B cell (primary cell): ENCODE measurements at places on chromosomes 11 and 22. TPM values are rescaled to one million over a fixed set of nuclear protein-coding genes. Genes with fewer than 3 reads are reported as not detected.

Gene C11orf97
- not detected in 2 replicates for total RNA-seq

Gene CREB3L1
- total RNA-seq, result not detected in 2 replicates

Gene MAPK1
- 145 and 155 TPM in 2 replicates for total RNA-seq

DNA sequence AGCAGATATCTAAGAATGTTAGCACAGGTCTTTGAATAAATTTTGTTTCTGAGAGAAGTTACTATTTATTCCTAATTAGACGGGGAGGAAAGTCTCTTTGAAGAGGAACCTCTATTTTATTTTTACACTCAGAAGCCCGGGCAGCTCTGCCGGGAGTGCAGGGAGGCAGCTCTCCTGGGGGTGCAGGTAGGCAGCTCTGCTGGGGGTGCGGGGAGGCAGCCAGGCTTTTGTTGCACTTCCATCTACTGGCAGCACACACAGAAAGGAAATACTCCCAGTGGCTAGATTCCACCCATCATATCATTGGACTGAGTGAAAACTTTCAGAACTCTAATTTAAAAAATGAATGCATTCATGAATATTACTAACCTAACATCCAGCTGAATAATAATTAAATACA is 24.6 kb downstream of the OR10A6 start:
- H3K4me1 ChIP-seq, result no peaks in the 10 kb centered on the region
- no peak overlapping the region for H3K27ac ChIP-seq
- H3K36me3 ChIP-seq, result no peaks in the 10 kb centered on the region
- no peak overlapping the region for H3K4me3 ChIP-seq

- H3K4me3 ChIP-seq, result peak overlapping the region; percentile 18
- no peaks in the 10 kb centered on the region for H3K27me3 ChIP-seq
- peaks cover 3% of the 10 kb centered on the region for H3K36me3 ChIP-seq
Observed at GRCh38 chr22:36358533-36359469, 29.0 kb downstream of the MYH9 start.

DNA sequence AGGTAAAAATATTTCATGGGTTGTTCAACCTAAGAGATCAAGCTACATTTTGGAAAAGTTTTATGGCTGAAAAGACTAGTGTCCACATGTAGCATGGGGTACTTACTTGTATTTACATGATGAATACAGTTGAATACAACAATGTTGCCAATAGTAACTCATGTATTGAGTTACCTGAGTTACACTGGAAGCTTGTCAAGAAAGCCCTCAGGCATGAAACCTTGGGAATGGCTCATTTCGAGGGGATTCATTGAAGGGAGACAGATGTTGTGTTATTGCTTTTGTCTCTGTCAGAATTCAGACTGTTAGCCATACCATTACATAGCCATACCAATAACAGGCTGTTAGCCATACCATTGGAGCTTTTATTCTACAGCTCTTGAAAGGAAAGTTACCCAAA is 9.2 kb downstream of the OR51F2 start:
- H3K27ac ChIP-seq, result no peak overlapping the region
- no peaks in the 10 kb centered on the region for H3K4me1 ChIP-seq
- H3K36me3 ChIP-seq, result no peaks in the 10 kb centered on the region
- DNase-seq, result no peak
- H3K4me3 ChIP-seq, result no peak overlapping the region
- no peaks in the 10 kb centered on the region for H3K27me3 ChIP-seq

DNA sequence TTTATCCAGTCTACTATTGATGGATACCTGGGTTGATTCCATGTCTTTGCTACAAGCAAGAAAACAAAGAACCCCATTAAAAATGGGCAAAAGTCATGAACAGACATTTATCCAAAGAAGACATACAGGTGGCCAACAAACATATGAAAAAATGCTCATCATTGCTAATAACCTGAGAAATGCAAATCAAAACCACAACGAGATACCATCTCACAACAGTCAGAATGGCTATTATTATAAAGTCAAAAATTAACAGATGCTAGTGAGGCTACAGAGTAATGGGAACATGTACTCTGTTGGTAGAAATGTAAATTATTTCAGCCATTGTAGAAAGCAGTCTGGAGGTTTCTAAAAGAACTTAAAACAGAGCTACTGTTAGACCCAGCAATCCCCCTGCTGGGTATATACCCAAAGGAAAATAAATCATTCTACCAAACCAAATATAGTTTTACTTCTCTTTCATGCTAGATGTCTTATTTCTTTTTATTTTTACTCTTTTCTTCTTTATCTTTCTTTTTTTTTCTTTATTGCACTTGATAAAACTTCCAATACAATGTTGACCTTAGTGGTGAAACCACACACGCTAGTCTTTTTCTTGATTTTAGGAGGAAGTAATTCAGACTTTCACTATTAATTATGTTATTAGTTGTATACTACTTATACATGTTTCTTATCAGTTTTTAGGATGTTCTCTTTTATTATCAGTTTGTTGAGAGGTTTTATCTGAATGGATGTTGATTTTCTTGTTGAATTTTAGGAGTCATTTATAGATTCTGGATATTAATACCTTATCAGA is 14.3 kb downstream of the TRIM22 start:
- DNase-seq, result no peak
- H3K27ac ChIP-seq, result no peak overlapping the region
- no peaks in the 10 kb centered on the region for H3K27me3 ChIP-seq
- no peak overlapping the region for H3K4me3 ChIP-seq
- H3K36me3 ChIP-seq, result peaks cover 3% of the 10 kb centered on the region
